ENCODE measurements at places on chromosomes 2 and 18.

- DNase-seq, result no peak
Observed at GRCh38 chr2:187586011-187586641, 31.9 kb upstream of the TFPI start.

DNA sequence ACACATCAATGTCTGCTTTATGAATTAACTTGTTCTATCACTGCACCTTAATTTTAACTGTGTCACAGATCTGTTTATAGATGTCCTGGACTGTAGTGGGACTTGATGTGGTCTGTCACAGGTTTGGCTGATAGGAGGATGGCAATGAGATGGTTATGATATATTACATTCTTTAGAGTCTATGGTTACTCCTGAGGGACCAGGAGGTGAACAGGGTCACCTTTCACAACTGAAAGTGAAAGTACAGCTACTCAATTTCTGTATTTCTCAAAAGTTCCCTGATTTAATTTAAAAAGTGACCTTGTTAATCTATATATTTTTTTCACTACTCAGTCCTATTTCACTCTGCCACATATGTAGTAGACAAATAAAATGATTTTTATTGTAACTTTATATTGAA lies 1284.1 kb upstream of the GYPC start:
- DNase-seq, result no peak

- no peak for DNase-seq
Observed at GRCh38 chr2:81304154-81304830, 999.7 kb upstream of the LRRTM1 start.

GRCh38 chr2:147133286-147133908 lies 711.4 kb upstream of the ACVR2A start:
- no peak for DNase-seq

DNA sequence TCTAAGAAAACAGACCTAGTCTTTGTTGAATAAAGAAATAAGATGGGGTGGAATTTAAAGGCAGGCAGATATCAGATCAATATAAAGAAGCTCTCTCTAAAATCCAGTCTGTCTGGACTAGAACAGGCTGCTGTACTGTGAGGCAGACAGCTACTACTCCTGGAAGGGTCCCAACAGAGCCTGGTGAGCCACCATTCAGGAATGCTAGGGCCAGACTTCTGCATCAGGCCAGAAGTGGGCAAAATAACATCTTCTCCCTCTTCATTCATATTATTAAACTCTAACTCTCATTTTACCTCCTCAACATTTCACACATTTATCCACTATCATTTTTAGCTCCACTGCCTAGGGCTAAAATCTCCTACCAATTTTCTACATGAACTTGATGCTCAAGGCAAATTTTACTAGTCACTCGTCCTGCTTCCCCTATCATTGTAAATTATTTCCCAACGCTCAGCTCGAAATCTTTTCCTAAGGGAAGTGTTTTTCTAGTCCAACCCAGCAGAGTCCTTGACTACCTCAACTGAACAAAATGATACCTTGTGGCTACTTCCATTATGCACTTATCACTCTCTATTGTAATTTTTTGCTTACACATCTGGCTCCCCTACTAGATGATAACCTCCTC lies 45.2 kb upstream of the GLS start:
- no peak for DNase-seq

GRCh38 chr2:44943031-44943692 lies 1.7 kb downstream of the SIX3 start:
- DNase-seq, result no peak

DNA sequence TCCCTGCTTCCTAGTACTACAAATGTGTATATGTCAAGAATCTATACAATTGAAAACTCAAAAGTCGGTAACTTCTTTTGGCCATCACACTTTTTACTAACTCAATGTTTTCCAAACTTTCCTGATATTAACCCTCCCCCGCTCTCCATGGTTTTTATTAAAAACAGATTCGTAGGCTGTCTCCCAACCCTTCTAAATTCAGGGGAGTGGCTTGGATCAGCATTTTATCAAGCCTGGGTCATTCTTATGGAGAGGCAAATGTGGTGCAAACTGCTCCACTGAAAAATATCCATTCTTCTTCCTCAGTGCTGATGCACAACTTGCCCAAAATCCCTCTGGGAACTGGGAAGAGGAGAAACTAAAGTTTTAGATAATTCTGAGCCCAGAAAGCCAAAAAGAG lies 134.2 kb downstream of the RIF1 start:
- DNase-seq, result no peak

DNA sequence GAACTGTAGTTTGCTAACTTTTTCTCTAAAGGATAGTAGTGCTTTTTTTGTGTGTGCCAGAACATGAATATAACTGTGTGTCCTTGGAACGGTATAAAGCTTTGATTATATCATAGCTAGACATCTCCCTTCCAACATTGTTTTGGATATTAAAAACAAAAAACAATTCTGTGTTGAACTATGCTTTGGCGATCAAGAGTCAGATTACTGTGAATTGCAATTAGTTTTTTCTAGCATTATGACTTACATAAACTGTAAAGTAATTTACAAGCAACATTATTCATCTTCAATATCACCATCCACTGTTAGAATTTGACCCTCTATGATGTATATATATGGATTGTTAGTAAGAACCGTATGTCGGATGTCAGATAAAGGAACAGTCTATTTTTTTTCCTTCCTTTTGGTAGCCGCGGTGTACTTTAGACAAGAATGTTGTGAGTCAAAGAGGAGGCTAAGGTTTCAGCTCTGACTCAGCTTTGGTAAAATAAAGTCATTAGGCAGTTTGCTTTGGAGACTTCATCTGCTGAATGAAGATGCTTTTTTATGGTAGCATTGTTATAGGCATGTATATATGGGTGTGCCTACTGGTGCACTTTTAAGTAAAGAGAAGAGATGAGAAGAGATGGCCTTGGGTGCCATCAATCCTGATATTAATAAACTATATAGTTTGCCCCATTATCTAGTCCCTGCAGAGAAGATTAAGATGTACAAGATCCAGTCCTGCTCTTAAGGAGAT lies 76.4 kb downstream of the LTBP1 start:
- peak; percentile 79 for DNase-seq

- peak; percentile 0 for DNase-seq
Observed at GRCh38 chr2:123086613-123087385, 938.3 kb upstream of the CNTNAP5 start.

- DNase-seq, result no peak
Observed at GRCh38 chr18:6103741-6104140, 208.4 kb upstream of the TMEM200C start.

- no peak for DNase-seq
Observed at GRCh38 chr2:88614497-88615157, 12.6 kb downstream of the EIF2AK3 start.

GRCh38 chr2:3712831-3713503 lies 9.6 kb downstream of the DCDC2C start:
- no peak for DNase-seq

DNA sequence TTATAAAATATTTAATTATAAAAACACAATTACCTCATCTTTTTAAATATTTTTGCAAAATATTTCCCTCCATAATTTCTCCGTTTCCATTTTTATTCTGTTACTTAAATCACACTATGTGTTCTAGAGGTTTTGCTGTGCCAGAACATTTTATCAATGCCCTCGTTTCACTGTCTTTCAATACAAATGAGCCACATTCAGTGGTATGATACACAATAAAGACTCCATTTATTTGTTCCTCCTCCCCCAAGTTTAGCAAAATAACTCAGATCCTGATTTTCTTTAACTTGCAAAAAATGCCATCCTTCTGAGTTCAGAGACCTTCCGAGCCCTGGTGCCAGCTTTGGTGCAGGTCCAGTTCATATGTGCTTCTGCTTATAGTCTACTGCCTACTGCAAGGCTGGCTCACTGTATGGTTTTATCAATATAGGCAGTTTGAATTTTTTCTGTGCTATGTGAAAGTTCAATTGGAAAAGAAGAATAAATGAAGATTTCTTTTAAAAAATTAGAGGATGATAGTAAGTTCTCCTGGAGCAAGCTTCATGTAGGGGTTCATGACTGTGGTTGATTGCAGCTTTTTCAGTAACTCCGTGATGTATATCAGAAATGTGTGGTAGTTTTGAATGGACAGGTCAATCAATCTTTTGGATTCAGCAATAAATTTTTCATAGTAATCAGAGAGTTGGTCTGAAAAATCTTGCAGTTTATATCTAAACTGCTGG lies 42.5 kb downstream of the APOB start:
- no peak for DNase-seq

DNA sequence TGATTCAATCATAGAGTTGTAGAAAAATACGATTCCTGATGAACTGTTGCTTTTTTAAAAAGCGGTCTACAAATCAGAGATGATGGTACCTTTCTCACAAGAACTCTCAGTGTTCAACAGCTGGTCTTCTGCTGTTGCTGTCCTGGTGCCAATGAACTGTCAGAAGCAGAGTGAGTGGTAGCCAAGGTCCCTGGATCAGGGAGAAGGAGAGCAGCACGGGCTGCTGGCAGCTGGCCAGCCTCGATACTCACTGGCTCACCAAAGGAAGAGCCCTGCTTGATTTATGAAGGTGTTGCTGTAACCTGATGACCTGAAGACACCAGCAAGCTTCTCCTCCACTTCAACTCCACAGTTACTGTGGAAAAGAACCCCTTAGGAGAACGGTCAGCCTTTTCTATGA lies 300.8 kb upstream of the SOX11 start:
- no peak for DNase-seq

DNA sequence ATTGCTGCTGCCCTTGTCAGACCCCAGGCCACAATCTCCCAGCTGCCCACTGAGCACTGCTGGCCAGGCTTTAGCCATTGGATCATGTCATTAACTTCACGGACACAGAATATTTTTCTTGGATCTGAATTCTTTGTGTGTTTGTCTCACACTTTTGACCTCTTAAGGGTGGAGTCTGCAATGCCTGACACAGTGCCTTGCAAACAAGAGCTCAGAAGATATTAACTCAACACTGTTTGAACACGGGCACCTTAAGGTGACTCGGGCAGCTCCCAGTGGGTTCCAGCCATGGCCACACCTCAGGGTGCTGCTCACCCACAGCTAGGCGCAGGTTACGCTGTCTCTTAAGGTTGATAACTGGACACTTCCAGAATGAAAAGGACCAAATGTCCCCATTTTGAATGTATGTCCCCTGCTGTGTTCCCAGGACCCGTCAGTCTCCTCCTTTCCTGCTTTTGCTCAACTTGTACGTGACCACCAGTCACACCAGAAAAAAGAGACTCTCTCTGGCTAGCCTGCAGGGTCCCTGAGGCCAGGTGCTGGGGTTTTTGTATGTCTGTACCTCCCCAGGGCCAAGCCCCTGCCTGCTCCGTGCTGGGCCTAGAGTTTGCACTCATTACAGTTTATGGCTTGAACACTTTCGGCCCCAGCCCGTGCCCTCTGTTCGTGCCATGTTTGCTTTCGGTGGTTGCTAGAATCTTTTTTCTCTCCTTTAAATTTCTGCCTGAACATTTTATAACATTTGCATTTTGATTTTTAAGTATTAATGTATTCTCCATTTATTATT lies 33.4 kb upstream of the TMEM131 start:
- no peak for DNase-seq

DNA sequence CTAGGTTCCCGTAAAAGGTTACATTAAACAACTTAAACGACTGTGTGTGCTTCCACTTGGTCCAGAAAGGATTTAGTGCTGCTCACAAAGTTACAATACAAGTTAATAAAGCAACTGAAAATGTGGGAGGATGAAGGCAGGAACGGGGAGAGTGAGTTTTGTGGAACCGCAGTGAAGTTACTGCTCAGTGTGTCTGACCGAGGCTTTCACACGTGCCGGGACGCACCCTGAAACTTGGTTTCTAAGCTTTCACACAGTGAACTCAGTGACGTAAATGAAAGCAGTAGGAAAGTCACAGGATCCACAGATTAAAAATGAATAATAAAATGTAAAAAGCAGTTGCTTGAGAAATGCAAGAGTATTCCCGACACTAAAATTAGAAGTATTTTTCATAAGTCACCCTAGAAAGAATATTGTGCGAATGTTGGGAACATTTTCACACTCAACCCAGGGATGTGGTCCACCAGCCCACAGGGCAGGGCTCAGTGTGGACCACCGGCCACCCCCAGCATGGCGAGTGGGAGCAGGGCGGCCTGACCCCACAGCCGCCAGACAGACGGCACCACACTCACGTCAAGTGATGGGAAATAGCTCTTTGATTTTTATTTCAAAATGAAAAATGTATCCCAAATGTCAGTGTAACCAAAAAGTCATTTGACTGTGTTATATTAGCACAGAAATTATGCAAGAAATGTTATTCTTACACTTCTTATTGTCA lies 32.6 kb upstream of the CHMP1B start:
- DNase-seq, result no peak
